GM04503 (cell line): ENCODE measurements at places on chromosomes 11 and 22.
A peak's percentile ranks its signal among the peaks of the same experiment; 100 is the strongest.

DNA sequence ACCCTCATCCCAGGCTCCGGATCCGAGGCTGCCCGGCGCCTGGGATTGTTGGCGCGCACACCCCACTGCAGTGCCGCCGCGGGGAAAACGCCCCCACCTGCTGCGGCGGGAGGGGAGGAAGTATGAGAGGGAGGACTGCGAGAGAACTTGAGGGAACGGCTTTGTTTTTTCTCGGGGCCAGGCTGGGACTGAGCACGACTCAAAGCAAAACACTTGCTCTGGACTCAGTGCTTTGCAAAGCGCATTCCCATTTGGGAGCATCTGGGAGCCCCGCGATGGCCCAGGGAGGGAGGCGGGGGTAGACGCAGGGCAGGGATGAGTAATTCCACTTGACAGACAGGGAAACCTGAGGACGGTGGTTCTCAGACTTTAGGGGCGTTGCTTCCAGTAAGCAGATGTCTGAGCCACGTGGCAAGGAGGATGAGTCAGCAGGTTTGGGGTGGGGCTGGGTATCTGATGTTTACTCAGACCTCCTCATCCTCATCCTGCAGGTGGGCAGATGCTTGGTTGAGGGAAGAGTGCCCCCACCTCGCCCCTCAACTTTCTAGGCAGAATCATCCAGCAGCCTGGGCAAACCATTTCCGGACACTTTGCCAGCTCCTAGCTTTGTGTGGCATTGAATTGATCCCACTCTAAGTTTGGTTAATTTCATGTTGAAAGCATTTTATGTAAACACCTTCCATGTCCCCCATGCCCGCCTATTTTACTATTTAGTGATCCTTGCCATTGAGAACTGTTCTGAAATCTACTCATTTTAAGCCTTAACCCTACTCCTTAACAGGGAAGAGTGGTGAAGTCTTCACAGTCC is 1.5 kb downstream of the MIAT start:
- peak; percentile 37 for DNase-seq

GRCh38 chr11:2530855-2531200 is 86.0 kb downstream of the KCNQ1 start:
- no peak for DNase-seq

- DNase-seq = no peak
Observed at GRCh38 chr22:35523167-35523947, 17.3 kb upstream of the RASD2 start.

- DNase-seq = no peak
Observed at GRCh38 chr11:69808667-69809086, 10.5 kb downstream of the FGF3 start.

DNA sequence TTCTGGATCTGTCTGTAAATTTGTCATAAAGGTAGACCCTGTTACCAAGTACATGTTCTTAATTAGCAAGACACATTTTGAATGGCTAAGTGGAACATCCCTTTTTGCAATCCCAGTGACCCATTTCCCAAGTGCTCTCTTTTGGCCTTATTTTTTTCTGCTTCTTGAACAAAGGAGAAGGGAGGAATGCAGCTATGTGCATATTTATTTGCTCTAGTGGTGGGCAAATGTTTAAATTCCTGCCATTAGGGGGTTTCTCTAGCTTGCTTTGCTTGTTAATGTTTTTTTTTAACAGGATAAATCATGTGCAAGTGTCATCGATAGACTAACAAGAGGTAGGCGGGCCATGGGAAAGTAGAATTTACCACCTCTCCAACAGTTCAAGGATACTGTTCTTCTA is 135.7 kb downstream of the COMMD9 start:
- DNase-seq = no peak

GRCh38 chr11:23181022-23181807 is 320.9 kb upstream of the CCDC179 start:
- DNase-seq = no peak

DNA sequence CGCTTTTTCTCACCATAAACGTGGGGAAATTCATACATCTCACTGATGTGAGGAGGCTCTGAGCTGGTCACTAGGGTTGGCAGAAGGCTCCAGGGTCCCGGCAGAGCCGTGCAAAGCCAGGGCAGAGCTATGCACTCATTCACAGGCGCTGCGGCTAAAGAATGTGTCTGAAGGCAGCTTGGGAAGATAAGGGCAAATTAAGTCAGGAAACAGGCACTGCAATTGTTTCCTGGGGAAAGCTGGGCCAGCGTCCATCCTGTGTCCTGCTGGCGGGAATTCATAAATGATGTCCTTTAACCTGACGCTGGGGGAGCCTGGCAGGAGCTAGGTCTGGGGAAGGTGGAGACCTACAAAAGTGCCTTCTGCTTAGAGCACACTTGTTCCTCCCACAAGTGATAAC is 27.6 kb downstream of the PKNOX2 start:
- no peak for DNase-seq

DNA sequence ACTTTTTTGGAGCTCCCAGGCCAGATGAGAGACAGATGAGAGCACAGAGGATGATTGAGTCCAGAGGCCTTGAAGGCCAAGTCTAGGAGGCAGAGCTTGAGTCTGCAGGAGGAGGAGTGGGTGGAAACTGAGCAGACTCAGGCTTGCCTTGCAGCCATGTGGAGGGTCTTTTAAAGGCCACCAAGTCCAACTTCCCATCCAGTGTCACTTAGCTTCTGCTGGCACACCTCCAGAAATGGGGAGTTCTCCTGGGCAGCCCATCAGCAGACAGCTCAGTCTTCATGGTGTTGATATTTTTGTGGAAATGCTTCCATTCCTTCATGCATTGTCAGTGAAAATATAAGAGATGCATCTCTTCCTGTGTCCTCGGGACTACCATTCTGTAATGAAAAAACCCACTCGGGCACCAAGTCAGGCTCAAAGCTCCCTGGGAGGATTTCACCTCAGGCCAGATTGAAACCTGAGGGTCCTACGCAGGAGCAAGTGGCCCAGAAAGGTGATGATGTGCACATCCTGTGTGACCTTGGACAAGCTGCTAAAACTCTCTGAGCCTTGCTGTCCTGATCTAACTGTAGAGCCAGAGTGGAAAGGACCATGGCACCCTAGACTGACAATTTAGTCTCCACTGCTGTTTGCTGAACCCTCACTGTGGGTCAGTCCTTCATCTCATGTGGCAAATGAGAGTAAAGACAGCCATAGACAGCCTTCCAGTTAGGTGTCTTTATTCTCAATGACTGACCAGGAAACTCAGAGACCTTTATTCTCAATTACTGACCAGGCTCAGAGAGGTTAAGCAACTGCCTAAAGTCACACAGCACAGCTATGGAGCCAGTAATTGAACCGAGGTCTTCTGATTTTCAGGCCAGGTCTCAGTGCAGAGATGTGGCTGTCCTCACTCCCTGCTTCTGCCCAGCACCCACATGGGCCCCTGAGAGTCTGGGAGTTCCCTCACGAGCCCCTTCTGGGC is 2.9 kb upstream of the LRRC32 start:
- no peak for DNase-seq

- DNase-seq = no peak
Observed at GRCh38 chr11:94217705-94218104, 86.7 kb upstream of the IZUMO1R start.

DNA sequence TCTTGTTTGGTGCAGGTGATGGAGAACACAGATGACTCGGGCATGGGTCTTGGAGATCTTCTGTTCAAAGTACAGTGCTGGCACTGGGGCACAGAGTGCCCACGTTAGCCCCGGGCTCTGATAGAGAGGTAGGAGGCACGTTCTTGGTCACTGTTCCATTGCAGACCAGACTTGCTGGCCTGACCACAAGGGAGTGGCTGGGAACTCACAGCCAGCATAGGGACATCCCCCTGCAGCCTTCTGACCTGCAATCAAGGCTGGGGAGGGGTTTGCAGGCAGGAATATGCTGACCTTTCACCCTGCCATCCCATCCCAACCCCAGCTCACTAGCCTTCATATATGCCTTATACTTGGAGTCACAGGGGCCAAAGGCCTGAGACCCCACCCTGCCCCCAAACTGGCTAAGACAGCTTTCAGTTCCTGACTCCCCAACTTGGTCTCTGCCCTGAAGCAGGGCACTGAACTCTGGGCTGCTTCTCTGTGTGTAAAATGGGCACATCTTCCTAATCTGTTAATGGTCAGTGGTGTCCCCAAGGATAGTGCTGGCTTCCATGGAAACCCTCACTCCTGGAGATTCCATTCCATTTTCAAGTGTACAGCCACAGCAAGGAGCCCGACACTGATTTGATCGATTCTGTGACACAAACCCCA is 4.6 kb downstream of the MRPL49 start:
- DNase-seq = no peak

- no peak for DNase-seq
Observed at GRCh38 chr22:25453557-25453956, 110.9 kb upstream of the GRK3 start.

DNA sequence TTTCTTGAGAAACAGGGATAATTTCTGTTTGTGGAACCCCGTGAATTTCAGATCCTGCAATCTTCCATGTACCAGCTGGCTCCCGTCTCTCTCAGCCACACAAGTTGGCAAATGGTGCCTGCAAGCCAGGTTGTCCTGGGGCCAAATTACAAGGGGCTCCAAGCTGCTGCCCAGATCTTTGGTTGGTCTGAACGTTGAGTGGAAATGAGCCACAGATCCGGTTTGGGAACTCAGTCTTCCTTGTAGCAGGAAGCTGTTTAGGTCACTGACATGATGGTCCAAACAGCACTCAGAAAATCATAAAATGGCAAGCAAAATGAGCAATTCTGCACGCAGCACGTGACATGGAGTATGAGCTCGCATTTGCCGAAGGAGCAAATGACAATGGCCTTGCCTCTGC is 1496.4 kb downstream of the TBC1D22A start:
- DNase-seq = no peak

DNA sequence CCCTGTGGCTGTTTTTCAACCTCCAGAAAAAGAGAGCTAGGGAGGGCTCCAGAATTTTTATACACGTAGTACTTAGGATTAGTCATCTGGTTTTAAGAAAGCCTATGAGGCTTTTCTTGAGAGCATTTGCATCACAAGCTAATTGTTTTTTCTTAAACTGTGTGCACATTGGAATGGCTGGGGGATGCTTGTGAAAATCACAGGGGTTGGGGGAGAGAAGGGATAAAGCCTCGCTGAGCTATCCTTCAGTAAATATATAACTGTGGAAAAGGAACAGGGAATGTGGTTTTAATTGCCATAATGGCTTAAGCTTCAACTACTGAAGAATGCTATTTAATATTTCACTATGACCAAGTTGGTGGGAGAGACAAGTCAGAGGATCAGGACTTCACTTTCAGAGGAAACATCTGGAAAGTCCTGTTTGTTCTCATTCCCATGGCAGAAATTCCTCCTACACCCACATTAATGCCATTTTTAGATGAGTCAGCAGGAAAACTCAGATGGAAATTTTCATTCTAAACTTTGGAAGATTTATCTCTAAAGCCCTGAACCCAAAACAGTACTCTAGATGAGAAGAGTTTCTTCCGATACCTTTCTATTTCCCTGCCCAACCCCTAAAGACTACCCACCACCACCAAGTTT is 591.3 kb downstream of the LRRC4C start:
- no peak for DNase-seq
